C1 segment of cervical spinal cord (tissue), 14 donors: ENCODE measurements at places on chromosomes 5 and 9.

GRCh38 chr5:137778772-137779564 is 24.8 kb upstream of the HNRNPA0 start:
- DNase-seq: no peak

DNA sequence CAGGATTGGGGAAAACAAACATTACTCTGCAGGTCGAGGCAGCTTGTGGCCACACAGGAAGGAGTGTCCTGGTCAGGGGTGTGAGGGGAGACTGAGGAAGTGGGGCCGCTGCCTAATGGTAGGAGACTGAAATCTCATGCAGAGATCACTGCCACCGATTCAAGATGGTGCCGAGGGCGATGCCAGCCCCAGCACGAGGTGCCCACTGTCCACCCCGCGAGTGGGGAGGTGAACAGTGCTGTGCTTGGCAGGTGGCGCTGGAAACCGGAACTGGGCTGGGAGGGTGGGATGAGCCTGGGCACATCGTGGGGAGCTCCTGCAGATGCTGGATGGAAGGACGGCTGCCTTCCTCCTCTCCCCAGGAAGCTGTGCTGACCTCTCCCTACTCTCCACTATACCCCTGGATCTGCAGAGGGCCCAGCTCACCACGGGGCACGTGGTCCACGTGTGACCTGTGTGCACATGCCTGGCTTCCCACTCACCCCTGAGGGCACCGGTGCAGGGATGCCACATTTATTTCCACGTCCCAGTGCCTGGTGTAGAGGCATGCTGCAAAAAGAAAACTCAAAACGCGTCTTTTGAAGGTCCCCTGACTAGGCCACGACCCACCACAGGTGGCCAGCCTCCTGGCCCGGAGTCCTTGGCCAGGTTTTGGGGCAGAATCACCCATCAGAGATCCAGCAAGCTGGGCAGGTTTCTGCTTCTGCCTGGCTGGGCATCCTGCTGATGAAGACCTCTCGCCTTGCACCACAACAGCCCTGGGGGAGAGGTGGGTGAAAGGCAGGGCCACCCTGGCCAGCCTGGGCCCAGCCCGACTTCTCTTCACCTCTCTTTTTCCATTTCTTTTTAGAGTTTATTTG is 71.7 kb upstream of the FCN1 start:
- no peak for DNase-seq

DNA sequence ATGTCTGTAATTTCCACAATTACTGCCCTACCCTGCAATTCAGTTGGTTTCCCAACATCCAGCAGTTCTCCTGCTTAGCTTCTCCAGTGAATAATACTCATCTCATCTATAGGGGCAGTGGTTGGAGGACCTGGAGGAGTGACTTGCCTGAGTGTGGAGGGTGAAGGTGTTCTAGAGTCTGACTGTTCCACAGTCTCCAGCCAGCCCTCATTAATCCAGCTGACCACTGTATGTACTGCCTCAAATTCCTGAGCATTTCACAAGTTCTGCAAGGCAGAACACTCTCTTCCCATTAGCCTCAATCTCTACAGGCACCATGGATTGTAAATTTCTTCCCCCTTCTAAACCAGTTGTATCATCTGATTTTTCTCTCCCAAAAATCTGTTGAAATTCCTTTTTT is 147.4 kb upstream of the NFIL3 start:
- no peak for DNase-seq

- DNase-seq: no peak
These were observed 450.0 kb downstream of the CCDC171 start for GRCh38 chr9:16002816-16003215.

DNA sequence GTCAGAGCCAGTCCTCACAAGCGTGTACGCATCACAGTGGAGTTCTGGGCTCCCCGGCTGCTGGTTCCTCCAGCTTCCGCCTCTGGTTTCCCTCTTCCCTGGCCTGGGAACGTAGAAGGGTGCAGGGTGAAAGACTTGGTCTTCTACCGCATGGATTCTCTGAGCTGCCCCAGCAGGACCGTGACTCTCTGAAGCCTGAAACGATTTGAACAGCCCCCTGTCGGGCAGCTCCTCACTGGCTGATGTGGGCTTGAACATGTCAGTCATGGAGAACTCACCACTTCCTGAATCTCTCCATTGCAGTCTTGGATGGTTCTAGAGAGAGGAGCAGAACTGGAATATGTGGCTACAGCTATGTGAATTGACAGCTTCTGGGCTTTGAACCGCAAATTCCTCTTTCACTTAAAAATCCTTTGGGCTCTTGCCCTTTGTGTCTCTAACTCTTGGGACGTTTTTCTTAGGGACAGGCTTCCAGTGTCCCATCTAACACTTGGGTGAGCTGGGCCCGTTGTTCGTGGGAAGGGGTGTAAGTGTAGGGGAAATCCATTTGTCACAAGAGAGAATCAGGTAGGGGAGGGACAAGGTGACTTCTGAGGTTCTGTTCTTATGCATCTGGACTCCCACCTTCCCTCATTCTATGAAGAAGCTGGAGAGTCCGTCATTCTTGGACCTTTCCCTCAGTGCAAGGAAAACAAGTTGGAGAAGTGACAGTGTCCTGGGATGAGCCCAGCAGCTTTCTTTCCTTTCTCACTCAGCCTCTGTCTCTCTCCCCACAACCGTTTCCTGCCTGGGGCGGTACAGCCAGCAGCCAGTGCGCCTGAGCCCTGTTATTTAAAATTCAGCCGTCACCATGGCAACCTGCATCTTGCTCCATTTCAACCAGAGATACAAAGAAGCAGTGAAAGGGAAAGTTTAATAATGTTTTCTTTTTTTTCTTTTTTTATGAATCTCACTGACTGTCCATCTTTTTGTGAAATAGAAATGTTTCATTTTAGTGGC is 84.7 kb downstream of the PTTG1 start:
- no peak for DNase-seq

GRCh38 chr5:151150471-151151262 is 6.9 kb downstream of the ANXA6 start:
- no peak for DNase-seq

GRCh38 chr5:160649304-160649703 is 202.7 kb downstream of the ATP10B start:
- no peak for DNase-seq

DNA sequence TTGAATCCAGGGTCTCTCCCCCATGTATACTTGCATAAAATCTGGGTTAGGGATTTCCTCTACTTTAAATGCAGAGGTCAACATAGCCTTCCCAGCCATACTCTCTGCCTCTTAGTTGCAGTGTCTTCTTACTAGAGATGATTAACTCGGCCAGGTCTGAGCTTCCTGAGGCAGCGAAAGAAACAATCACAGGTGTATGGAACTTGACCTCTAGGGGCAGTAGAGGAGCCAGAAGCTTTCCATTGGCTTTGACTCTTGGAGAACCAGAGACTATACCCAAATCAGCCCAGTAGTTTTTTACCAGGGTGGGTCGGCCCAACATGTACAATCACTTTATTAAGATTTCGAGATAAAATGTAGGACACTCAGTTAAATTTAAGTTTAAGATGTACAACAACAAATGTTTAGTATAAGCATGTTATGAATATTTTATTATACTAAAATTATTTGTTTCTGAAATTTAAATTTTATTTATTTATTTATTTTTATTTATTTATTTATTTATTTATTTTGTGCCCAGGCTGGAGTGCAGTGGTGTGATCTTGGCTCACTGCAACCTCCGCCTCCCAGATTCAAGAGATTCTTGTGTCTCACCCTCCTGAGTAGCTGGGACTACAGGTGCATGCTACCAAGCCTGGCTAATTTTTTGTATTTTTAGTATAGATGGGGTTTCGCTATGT is 48.0 kb upstream of the DMRT3 start:
- no peak for DNase-seq

DNA sequence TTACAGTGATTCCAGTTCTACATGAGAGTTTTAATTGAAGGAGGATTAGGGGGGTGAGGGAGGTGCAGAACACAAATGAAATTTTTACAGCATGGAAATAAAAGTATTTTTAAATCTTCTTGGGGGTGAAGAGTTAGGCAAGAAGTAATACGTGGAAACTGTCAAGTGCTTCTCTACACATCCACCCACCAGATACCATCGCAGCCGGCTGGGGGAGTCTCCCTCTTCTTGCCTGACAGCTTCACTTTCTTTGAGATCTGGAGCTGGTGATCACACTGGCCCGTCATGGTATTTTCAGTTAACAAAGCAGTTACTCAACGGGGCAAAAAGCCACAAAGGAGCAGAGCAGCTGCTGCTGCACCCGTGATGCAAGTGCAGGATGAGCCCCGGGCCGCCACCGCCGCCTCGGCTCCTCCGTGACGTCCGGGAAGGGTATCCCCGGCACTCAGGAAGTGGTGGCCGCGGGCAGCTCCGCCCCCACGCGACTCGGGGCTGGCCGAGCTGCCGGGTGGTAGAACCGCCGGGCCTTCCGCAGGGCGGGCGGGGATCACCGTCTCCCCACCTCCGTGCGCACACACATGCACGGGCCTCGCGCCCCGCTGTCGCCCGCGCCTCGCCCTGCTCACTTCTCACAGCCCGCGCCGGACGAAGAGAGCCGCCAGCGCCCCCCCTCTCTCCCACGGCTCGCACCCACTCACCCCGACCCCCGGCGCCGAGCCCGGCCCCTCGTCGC is 2.4 kb upstream of the NR4A3 start:
- peak; percentile 93 for DNase-seq

- DNase-seq: no peak
These were observed 685.6 kb downstream of the DTWD2 start for GRCh38 chr5:118302786-118303185.

- no peak for DNase-seq
These were observed 1.1 kb downstream of the PRKACG start for GRCh38 chr9:69012696-69013381.

- DNase-seq: no peak
These were observed 5.7 kb downstream of the C9orf43 start for GRCh38 chr9:113416149-113416721.

DNA sequence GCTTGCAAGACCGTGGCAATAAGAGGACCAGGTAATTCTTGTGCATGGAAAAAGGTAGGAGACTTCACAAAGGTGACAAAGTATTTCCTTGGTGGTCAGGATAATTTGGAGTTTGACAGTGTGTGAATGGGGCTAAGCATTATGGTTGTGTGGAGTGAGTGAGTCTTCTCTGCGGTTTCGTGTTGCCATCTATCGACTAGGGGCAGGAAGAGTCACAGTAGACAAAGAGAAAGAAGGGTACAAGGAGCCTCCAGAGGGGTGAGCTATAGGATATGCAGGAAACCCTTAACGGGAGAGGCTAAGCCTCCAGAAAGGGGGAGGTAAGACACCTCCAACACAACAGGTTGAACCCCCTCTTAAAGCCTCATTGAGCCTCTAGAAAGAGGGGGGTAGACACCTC is 64.0 kb upstream of the RANBP6 start:
- DNase-seq: no peak

GRCh38 chr5:178392931-178393394 is 160.4 kb upstream of the PHYKPL start:
- DNase-seq: no peak

- DNase-seq: no peak
These were observed 52.6 kb downstream of the PLAC8L1 start for GRCh38 chr5:146052780-146053179.

GRCh38 chr9:99050924-99051323 is 54.0 kb upstream of the TGFBR1 start:
- DNase-seq: no peak

GRCh38 chr5:75367401-75367800 is 30.4 kb downstream of the HMGCR start:
- DNase-seq: no peak

- DNase-seq: no peak
These were observed 1.2 kb downstream of the FGF18 start for GRCh38 chr5:171420431-171421241.

DNA sequence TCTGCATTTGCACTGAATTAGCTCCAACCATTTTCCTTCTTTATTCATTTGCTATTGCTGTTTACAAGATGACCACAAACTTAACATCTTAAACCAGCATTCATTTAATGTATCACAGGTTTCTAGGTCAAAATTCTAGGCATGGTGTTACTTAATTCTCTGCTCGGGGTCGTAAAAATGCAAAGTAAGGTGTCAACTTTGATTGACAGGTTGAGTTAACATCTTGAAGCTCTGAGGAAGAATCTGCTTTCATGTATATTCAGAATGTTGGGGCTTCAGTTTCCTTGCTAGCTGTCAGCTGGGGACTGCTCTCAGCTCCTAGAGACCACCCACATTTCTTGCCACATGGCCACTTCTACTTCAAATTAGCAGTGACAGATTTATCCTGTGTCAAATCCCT is 348.7 kb upstream of the GRIN3A start:
- no peak for DNase-seq

GRCh38 chr5:149381986-149382338 is 2.9 kb upstream of the IL17B start:
- no peak for DNase-seq

GRCh38 chr5:124627815-124628595 is 118.4 kb downstream of the ZNF608 start:
- peak; percentile 32 for DNase-seq

DNA sequence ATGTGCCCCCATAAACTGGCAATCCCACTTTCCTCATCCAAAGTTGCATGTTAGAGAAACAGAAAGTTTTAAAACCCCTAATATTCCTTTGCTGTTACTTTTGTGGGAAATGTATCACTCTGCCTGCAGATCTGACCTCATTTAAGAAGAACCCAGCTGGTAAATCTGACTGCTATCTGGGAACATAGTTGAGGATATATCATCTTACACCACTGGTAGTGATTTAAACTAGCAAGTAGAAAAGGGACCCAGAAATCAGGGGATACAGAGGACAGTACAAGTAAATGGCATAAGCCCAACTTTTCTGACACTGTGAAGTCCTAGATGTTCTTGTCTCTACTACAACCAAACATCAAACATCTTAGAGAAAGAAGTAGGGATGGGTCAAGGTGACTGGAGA is 1060.5 kb upstream of the DMAC1 start:
- no peak for DNase-seq

DNA sequence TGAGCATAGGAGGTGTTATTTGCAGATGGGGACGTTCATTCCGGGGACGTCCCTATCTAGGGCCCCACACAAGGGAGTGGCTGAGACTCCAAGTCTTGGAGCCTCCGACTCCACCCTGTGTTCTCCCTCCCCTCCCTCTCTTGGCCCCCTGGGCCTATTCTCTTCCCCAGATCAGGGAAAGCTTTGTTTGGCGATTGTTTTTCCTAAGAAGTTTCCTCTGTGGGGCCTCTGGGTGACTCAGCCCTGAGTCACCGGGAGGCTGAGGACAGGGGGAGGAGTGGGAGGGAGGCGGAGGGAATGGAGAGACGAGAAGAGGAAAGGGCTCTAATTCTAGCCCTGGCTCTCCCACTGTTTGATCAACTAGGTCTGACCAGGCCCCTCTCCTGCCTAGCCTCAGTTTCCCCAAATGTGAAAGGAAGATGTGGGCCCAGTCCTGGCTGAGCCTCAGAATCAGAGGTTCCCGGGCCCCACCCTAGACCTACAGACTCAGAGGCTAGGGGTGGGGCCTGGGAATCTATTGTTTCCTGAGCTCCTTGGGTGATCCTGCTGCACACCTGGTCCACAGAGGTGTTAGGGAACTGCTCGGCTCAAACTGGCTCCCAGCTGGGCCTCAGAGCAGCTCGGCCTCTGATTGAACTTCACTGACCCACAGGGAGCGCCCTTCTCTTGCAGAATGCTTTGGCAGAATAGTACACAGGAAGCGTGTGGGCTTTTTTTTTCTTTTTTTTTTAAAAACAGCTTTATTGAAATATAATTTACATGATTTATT is 19.2 kb downstream of the GSN start:
- peak; percentile 74 for DNase-seq
